Activated CD8-positive, alpha-beta memory T cell treated with anti-CD3 and anti-CD28 coated beads for 4 hours (primary cell): ENCODE measurements at places on chromosomes 7 and 10.

GRCh38 chr10:11189582-11190376 lies 172.1 kb downstream of the CELF2 start:
- no peak for DNase-seq

GRCh38 chr7:108598914-108599580 lies 29.4 kb downstream of the DNAJB9 start:
- DNase-seq, result no peak

GRCh38 chr7:154744256-154744860 lies 258.6 kb downstream of the PAXIP1 start:
- DNase-seq, result no peak

DNA sequence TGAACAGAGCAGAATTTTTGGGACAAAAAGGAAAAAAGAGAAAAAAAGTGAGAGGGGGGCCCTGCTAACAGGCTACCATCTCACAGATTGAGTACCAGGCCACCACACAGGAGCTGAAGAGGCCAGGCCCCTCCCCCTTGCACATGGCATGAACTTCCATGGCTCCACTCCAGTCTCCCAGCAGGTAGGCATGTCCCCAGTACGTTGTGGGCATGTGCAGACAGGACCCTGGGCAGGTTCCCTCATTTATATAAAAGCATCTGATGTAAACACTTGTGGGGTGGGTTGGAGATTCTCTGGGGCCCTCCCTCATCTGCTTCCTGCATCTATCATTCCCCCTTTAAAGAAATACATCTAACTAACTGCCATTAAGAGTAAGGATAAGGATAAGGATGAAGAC lies 45.0 kb upstream of the AKR1C1 start:
- DNase-seq, result no peak
